ENCODE measurements at places on chromosomes 1 and 21.

DNA sequence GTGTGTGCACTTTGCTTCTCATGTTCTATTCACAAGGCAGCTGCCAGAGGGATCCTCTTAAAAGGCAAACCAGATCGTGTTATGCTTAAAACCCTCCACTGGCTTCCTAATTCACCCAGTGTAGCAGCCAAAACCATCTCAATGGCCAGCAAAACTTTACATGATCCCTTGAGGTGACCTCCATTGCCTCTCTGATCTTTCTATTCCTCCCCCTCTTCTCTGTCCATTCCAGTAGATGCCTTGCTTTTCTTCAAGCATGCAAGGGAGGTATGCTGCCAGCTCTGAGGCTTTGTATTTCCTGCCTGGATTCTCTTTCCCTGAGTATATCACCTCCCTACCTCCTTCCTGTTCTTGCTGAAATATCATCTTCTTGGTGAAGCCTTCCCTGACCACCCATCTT, 93.2 kb upstream of the KCNK2 start:
- DNase-seq = no peak

GRCh38 chr1:2496087-2496622, 20.1 kb downstream of the PLCH2 start:
- no peak for DNase-seq

DNA sequence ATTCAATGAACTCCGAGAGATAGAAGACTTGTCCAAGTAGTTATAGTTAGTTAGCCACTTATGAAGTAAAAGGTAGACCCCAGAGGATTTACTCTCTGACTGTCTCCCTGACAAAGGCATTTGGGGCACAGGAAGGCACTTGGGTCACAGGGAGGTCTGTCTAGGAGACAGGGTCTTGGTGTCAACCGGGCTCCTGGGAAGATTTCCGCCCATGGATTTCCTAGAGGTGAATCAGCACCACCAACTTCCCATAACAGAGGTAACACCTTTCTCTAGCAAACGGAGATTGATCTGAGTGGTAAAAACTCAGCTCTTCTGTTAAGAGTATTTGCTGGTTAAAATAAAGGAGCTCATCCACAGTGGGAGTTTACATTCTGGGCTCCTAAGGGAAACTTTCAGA, 16.4 kb downstream of the CCN1 start:
- no peak for DNase-seq

DNA sequence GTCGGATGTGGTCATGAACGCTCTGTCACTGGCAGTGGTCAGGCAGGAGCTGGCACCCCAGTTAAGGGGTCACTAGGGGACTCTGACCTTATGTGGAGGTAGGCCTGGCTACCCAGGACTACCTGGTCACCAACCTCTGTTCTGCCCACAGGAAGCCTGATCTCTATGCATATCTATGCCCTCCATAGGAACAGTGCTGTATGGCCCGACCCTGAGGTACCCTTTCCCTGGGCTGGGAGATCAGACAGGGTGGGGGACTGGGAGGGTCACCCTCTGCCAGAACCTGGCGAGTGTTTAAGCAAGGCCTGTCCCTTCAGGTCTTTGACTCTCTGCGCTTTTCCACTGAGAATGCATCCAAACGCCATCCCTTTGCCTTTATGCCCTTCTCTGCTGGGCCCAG, 19.0 kb downstream of the CYP4B1 start:
- no peak for DNase-seq

DNA sequence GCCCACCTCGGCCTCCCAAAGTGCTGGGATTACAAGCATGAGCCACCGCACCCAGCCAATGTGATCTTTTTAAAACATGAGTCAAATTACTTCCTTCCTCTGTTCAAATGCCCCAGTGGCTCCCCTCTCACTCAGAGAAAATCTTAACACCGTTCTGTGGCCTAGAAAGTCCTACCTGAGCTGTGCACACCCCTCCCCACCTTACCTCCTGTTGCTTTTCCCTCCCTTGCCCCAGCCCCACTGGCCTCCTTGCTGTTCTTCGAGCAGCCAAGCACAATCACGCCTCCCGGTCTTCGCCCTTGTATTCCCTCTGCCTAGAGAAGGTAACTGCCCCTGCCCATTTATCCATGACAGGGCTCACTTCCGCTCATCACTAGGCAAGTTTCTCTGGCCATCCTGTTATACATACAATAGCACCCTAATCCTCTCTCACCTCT, 62.6 kb upstream of the RPL11 start:
- no peak for DNase-seq

GRCh38 chr1:92459871-92460320, 26.8 kb downstream of the GFI1 start:
- DNase-seq = no peak

GRCh38 chr1:1353389-1354151, 4.4 kb upstream of the DVL1 start:
- DNase-seq = no peak

GRCh38 chr1:209633335-209633997, 18.8 kb downstream of the LAMB3 start:
- DNase-seq = no peak

DNA sequence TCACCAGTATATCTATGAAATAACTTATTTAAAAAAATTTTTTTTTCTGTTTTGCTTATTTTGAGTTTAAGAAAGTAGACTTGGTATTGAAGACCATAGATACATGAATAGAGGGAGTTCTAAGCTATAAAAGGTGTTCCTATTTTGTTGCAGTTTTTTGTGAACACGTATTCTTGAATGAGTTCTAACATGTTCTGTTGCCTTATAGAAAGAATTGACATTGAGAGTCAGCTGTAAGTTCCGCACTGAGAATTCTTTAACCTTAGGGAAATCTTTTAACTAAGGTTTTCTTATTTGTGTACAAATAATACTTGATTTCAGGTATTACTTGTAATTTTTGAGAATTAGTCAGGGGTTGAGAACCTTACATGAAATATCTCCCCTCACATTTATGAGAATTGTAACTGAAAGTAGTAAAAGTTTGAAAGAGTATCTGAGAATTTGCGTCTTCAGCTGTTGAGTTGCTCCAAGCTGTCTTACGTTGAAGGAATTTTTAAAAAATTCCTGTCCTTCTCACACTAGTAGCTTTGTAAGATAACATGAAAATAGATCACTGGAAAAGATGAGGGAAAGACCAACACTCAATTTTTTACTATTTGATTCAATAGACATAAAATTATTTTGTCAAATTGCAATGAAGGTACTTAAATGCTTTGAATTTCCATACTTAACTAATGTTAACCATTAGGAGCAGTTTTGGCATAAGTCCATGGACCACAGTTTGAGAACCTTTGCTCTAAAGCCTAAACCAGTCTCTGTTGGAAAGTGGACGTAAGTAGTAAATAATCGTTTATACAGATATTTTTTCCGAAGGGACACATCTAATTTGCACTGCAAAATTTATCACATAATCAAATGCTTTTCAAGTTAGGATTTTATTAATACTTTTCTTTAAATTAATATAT, 3.8 kb downstream of the DR1 start:
- DNase-seq = no peak

- peak; percentile 7 for DNase-seq
These were observed 42.5 kb upstream of the CLIC4 start for GRCh38 chr1:24702511-24703293.

- no peak for DNase-seq
These were observed 21.8 kb downstream of the EDN2 start for GRCh38 chr1:41462680-41463004.

GRCh38 chr21:34922479-34922878, 126.6 kb downstream of the RUNX1 start:
- no peak for DNase-seq

- DNase-seq = no peak
These were observed 71.2 kb downstream of the LRRC40 start for GRCh38 chr1:70134148-70134547.

DNA sequence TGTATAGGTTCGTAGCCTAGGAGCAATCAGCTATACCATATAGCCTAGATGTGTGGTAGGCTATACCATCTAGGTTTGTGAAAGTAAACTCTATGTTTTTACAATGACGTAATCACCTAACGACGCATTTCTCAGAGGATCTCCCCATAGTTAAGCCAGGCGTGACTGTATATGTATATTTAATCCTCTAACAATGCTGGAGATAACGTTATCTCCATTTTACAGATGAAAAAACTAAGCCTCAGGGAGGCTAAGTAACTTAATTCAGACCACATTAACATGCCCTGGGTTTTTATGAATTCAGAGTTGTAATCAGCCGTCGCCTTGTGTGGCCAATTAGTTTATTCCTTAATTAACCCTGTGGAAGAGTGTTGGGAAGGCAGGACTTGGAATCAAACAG, 107.7 kb upstream of the PLXNA2 start:
- no peak for DNase-seq

All from NCI-H187 (cell line).